ENCODE measurements at places on chromosomes 1 and 21.

- no peak for DNase-seq
Observed at GRCh38 chr21:42437786-42438185, 34.1 kb downstream of the UBASH3A start.

DNA sequence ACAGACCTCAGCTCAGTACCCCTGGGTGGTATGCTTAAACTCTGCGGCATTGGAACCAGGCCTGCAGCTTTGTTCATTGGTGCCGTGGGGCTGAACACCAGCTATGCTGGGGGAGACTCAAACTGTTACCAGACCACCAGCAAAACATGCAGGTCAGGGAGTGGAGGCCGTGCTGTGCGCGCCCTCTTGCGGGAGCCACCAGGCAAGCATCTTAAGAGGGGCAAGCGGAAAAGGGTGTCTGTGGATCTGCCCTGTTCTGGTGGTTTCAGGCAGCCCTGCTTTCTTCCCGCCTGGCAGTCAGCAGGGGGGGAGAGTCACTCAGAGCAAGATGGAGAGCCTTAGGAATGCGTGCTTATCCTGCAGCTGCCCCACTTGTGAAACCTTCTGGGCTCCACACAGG is 276.9 kb upstream of the ZRANB2 start:
- DNase-seq, result no peak

DNA sequence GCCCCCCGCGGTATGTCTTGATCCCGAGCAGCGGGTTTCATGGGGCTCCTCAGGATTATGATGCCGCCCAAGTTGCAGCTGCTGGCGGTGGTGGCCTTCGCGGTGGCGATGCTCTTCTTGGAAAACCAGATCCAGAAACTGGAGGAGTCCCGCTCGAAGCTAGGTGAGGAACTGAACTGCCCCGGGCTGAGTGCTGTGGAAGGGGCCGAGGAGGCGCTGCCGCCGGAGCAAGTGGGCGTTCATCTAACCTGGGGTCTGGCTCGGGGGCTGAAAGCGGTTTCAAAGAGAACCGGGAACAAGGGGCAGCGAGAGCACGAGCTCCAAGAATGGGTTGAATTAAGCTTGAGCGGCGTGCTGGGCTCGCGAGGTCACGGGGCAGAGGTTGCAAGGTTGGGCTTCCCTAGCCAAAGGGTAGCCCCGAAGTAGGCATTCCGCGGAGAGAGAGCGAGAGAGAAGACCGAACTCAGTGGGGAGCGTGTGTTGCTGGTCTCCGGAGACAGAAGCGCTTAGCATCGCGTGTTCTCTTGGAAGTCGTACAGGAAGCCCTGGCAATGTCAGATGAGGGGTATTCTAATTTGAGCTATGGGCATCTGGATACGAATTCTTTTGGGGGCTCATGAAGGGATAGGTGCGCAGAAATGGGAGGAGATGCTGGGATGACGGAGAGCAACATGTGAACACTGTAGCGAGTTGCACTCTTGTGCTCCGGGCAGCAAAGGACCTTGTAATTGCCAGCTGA is 732 bp downstream of the HS2ST1 start:
- DNase-seq, result peak; percentile 3

DNA sequence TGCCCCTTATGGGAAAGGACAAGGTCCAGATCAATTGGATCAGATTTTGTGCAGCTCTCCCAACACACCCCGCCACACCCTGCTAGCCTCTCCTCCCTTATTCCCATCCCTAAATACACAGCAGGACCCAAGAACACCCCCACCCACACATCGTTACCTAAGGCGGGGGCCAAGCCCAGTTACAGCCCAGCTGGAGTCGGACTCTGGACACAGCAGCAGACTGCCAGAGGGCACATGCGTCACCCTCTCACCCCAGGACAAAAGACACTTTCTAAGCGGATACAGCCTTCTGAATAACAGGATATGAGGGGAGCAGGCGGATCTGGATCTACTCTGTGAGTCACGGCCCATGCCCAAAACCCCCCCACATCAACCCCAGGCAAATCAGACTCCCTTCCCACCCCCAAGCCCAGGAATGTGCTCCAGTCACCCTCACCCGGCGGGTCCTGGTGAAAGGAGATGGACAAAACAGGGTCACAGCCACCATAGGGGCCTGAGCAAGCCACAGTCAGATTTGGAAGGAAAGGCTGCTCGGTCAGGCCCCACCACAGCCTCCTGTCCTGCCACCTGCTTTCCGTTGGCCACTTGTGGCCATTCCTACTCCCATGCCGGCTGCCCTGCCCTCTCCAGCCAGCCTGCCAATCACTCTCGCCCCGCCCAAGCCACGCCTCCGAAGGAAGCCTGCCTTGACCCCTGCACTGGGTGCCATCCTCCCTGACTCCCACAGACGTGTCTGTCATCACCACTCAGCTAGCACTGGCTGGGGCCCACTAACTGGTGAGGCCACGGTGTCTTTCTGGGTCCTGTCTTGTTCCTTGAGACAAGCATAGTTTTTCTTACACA is 4.0 kb downstream of the S100A16 start:
- no peak for DNase-seq

DNA sequence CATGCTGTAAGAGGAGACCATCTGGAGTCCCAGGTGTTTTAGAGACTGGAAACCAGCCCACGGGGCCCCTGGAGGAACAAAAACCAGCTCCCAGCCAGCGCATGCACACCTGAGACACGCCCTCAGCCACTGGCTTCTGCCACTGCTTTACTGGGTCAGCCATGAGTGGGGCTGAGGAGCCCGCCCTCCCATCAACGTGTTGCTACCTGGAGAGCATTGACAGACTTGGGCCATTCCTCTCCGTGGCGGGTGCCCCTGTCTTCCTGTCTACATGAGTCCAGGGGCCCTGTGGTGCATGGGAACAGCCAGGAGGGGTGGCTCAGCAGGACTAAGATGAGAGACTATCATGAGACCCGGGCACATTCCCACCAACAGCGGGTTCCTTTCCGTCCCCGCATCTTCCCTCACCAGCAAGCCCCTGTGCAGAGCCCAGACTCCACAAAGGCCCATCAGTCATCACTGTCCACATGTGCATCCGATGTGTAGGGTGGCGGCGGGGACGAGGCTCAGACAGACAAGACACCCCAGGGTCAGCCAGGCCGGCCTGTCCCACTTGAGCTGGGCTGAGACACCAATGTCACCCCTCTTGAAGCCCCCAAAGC is 45.4 kb upstream of the POFUT2 start:
- no peak for DNase-seq

DNA sequence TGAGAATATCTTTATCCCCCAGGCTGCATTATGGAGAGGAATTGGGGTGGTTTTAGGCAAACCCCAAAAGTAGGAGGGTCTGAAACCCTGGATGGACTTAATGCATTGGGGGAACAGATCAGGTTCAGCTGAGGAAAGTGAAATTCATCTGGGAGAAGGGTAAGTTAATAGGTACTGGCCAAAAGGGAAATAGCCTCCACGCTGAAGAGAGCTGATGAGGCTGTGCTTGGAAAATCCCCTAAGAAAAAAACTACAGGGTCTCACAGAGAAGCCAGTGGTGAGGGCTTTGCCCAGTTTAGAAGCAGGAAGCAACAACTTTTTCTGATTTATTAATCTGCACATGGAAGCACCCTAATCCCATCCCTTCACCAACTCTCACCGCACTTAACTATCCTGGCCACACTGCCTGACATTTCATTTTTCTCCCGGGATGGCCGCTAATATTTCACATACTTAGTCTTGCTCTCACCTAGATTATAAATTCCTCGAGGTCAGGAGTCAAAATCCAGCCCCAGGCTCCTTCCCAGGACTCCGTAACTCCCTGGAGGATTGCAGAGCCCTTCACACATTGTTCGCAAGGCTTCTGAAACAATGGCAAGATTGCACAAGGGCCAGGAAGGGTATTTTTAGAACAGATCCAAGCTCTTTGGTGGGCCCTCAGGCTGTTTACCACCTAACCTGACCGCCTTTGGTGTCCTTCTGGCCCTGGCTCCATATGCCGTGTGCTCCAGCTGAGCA is 60.9 kb upstream of the TARBP1 start:
- no peak for DNase-seq

- no peak for DNase-seq
Observed at GRCh38 chr1:182217071-182217470, 155.6 kb upstream of the ZNF648 start.

DNA sequence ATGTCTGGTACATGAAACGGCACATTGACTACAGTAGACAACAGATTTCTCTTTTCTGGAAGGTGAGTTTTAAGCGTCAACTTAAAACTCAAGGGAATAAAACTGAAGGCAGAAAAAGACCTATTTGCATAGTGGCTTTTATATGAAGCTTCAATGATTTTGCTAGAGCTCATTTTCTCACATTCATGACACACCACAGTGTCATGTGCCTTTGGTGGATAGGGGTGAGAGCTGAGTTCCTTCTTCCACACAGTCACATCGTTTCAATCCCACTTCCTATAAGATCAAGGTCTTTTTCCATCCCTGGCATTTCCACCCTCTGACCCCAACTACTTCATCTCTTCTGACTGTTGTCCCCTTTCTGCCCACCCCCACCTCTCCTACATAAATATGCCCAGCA is 31.0 kb downstream of the IL12RB2 start:
- DNase-seq, result no peak

DNA sequence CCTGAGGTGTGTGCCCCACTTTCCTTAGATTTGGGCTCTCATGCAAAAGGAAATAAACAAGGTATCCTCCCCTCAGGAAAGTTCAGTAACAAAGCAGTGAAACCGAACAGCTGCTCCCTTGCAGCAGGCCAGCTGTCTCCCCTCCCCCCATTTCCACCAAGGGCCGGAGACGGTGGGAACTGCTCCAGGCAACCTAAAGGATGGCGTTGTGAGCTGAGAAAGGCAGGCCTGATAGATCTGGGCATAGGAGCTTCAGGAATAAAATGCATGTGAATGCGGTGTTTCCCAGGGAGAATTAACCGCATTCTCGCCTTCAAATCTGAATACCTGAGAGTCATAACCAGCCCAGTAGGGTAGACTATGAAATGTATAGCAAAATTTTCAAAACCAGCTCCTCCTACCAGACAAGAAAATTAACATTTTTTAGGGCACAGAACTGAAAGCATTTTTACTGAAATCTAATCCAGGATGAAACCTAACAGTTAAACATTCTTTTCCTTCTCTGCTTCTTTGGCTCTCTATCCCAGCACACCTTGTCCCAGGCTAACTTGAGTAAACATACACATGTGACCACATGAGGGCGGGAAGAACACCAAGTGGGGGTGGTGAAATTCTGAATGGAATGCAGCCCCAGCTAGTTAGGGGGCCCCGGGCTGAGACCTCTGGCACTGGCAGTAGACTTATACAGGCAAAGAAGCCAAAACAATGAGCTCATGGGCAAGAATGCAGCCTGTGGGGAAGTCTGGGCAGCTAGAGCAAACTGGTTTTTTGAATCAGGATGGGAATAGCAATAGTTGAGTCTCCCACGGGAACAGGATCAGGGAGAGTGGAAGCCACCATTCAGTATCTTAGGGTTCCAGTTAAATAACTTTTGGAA is 11.5 kb downstream of the MCL1 start:
- no peak for DNase-seq

GRCh38 chr1:161382214-161383019 is 14.7 kb upstream of the CFAP126 start:
- no peak for DNase-seq

DNA sequence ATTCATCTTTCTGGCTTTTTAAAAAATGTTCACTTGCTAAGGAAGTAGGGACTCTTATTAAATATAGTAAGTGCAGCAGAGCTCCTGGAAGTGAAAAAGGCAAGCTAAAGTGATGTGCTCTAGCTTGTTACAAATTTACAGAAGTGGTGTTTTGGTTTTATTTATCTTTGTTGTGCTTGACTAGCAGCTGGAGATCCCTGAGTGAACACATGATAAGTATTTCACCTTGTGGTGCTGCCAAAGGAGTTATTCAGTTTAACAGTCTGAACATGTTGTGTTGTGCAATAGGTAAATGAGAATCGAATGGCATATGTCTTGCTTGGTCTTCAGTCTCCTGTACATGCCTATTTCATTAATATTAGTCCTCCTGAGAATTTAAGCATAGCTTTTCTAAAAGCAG is 315.7 kb downstream of the TPR start:
- no peak for DNase-seq

DNA sequence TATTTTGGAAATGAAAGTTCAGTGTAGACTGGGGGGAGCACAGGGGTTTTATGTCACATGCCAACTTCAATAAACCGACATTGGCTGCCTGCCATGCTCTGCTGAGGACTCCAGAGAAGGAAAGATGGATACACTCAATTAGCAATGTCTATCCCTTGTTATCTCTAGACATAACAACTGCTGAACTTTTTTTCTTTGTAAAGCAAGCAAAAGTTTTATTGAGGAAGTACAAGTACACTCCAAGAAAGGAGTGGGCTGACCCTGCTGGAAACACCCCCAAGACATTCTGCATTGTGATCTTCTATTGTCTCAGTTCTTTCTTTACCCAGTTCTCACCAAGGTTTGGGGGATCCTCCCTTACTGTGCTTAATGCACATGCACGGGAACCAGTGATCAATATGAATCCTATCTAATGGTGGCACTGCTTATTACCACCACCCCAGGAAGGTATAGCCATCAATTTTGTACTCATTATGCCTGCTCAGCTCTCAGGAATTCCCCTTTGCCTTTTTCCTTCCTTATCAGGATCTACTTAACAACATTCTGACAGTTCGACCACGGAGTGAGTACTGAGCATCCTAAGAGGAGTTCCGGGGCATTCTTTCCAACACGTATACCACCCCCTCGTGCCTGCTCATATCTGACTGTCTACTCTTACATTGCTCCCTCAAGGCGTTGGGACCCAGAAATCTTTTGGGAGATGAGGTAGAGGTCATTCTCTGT is 28.7 kb downstream of the SYNJ1 start:
- no peak for DNase-seq

- no peak for DNase-seq
Observed at GRCh38 chr1:43526002-43526401, 4.7 kb upstream of the PTPRF start.

GRCh38 chr1:159953536-159954515 is at the start of gene SLAMF9:
Gene SLAMF9 (minus strand): TSS chr1:159954237. CDS start chr1:159954137, 100 bp downstream.
- DNase-seq, result no peak

DNA sequence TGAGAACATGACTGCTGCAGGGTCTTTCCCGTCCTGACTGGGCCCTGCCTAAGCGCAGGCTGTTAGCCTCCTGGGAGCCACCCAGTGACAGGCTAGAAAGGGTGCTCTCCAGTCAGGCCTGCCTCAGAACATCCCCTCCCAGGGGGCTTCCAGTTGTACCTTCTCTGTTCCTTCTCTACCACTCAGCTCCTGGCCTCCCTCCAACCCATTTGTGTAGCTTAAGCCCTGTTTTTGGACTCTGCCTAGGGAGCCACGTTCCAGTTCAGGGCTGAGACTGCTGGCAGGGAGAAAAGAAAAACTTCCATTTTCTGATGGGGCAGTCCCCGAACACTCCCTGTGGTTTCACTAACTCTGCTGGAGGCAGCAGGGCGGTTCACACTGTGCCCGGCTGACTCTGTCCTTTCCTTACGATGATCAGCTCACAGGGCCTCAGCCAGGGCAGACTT is 15.3 kb upstream of the POU3F1 start:
- no peak for DNase-seq

GRCh38 chr21:37436174-37436573 is 69.6 kb downstream of the DYRK1A start:
- no peak for DNase-seq

DNA sequence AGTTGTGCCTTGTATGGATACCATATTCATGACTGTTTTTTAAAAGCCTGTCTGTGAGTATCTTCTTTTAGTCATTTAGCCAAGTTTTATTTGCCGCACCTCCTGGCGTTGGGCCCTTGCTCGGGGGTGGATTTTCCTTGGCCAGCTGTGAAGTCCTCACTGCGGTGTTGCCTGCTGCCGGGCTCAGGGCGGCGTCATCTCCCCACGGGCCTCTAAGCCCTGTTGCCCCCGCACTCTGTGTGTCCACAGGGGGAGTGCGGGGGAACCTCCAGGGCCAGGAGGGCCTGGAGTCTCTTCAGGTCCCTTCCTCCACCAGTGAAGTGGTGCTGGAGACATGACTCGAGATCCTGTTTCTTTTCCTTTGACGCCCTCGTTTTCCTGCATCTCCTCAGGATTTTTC is 65.8 kb upstream of the DIP2A start:
- no peak for DNase-seq

Data from stimulated activated CD8-positive, alpha-beta memory T cell treated with anti-CD3 and anti-CD28 coated beads, Interleukin-7, amount 100 ng/mL, for 1 hour (primary cell).